T-helper 2 cell (primary cell): ENCODE measurements at places on chromosomes 6 and 20.

GRCh38 chr20:24487648-24488047, 18.2 kb downstream of the SYNDIG1 start:
- DNase-seq = no peak

GRCh38 chr20:39109933-39110818, 148.0 kb downstream of the DHX35 start:
- no peak for DNase-seq

- DNase-seq = no peak
Observed at GRCh38 chr6:144886682-144887081, 601.5 kb downstream of the UTRN start.

DNA sequence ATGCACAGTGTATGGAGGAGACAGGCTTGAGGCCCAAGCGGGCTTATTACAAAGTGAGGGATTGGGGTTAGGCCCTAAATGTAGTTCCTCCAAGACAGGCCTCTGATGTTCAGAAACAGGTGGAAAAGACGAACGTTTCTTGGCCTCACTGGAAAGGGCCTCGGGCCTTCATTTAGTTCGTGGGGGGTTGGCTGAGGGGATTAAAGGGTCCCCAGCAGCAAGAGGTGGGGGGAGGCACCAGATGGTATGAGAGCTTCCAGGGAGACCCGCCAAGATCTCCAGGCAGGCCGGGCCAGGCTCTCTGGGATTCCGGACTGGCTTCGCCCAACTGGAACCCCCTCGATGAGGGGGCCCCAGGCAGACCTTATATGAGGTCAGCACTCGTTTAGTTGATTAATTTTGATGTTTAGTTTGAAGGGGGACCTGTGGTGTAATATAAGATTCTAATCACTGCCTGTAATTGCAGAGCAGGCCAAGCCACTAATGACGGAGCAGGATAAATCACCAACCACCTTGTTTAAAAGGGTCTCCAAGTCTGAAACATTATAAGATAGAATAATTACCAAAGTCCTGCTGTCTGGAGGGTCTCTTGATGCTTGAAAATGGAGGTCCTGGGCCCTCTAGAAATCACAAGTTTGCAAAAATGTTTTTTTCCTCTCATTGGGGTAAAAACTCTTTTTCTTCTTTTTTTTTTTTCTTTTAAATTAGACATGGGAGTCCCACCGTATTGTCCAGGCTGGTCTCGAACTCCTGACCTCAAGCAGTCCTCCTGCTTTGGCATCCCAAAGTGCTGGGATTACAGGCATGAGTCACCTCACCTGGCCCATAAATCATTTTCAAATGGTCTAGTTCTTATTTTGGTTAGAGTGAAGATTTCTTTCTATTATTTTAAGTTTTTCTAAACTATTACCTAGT, 2.2 kb downstream of the HMGA1 start:
- DNase-seq = peak; percentile 50

DNA sequence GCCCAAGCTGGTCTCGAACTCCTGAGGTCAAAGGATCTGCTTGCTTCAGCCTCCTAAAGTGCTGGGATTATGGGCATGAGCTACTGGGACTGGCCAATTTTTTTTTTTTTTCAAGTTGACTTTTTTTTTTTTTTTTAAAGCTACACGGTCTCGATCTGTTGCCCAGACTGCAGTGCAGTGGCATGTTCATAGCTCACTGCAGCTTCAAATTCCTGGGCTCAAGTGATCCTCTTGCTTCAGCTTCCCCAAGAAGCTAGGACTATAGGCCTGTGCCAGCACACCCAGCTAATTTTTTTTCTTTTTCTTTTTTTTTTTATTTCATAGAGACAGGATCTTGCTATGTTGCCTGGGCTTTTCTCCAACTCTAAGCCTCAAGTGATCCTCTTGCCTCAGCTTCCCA, 59.5 kb downstream of the NCOA3 start:
- DNase-seq = no peak

GRCh38 chr6:116764629-116764960, 924 bp downstream of the FAM162B start:
- DNase-seq = no peak

GRCh38 chr6:78947529-78947928, 80.2 kb downstream of the IRAK1BP1 start:
- no peak for DNase-seq

DNA sequence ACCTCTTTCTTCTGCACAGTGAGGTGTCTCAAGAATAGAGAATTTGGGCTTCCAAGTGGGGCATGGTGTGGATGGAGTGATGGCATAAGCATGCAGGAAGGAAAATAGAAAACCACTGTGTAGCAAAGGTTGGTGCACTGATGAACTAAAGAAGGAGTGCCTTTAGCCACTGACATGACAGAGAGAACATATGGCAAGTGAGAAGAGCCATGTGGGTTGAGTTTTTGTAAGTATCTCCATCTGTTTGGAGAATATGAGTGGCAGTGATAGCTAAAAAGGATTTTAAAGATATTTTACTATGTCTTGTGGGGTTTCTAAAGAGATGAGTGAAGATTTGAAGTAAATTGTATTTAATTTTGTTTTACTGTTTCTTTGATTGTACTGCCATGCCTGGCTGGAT, 160.5 kb upstream of the GRIK2 start:
- no peak for DNase-seq

DNA sequence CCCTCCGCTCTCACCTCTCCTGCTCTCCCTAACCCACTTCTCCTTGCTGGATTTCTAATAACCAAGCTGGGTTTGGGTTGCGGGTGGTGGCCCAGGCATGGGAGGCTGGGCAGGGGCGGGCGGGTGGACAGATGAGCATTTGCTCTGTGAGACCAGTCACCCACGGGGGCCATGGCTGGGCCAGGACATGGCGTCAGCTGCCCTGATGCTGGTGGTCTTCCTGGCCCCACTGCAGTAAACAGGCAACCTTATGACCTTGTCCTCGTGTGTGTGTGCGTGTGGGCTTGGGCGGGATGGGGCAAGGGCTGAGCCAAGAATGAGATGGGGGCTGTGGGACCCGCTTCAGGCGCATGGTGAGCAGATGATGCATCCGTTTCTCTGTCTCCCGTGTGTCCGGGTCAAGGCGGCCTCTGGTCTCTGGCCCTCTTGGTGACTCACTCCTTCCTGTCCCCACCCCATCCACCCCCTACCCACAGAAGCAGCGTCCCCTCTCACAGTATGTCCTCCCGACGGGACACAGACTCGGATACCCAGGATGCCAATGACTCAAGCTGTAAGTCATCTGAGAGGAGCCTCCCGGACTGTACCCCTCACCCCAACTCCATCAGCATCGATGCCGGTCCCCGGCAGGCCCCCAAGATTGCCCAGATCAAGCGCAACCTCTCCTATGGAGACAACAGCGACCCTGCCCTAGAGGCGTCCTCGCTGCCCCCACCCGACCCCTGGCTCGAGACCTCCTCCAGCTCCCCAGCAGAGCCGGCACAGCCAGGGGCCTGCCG, 41.4 kb upstream of the MYL9 start:
- DNase-seq = no peak

- DNase-seq = no peak
Observed at GRCh38 chr20:25178563-25179438, 16.7 kb upstream of the ENTPD6 start.

- no peak for DNase-seq
Observed at GRCh38 chr20:23160536-23161243, 74.6 kb upstream of the CD93 start.

DNA sequence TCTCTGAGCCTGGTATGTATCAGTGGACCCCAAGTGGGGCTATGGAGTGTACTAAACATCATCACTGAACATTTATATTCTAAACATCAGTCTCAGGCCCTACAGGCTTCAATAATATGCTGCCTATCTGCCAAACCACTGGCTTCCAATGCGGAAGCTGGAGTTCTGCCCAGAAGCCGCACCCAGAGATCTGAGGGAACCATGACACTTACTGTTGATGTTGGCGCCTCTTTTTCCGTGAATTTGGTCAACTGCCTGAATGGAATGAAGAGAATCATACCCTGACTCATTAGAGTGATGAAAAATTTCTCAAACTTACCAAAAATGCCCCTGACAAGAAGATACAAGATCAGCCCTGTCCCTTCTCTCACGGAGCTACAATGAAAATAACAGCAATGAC, 66.2 kb downstream of the SLC22A23 start:
- DNase-seq = no peak

GRCh38 chr6:37081042-37081607, 75.7 kb downstream of the FGD2 start:
- no peak for DNase-seq

- DNase-seq = no peak
Observed at GRCh38 chr20:49267327-49267726, 10.5 kb downstream of the ZNFX1 start.

- no peak for DNase-seq
Observed at GRCh38 chr6:41021832-41022231, 17.2 kb downstream of the UNC5CL start.

GRCh38 chr6:62974452-62974851, 236.8 kb upstream of the FKBP1C start:
- DNase-seq = no peak

DNA sequence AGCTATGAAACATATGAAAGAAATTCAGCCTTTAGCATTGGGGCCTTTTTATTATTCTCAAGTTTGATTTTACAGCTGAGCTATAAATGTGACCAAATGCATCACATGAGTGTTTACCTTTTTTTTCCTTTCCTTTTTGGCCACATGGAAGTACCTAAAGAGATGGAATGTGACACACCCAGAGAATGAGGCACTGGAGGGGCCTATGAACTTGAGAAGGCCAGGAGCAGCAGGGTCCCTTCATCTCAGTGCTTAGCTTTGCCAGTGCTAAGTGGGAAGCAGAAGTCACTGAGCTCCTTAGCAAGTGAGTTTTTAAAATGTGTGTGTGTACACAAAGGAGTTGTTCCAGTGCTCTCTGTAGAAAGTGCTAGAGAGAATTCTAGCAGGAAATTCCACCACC, 44.7 kb downstream of the RREB1 start:
- no peak for DNase-seq

GRCh38 chr20:949717-950116, 33.6 kb upstream of the ANGPT4 start:
- no peak for DNase-seq
